ENCODE measurements at places on chromosomes 2 and 18.

GRCh38 chr2:181444654-181445053, 12.5 kb upstream of the ITGA4 start:
- DNase-seq: no peak

GRCh38 chr2:234994438-234995321, 42.9 kb downstream of the SH3BP4 start:
- DNase-seq: no peak

DNA sequence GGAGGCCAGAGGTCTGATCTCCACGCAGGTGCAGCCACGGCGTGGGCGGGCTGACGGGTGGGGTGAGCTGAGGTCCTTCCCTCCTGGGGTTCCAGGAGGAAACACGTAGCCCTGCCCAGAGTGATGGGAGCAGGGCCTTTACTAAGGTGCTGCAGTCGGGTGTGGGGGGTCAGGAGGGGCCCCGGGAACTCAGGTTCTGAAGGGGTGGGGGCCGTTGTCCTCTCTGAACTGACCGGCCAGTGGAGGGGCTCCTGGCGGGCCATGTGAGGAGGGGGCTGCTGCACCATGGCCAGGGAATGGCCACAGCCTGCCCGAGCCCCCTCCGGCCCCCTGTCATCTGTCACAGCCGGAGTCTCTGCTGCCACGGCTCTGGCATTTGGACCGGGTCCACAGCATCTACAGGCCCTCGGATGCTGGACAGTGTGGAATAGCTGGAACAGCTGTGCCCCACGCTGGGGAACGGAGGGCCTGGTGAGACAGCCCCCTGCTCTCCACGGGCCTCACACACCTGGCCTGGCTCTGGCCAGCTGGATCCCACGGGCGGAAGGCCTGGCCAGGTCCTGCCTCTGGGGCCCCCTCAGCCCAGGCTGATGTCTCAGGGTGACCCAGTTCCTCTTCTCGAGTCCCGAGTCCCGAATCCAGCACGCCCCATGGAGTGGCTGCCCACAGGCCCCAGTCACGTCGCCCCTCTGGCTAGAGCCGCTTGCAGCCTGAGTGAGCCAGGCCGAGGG, 145.6 kb upstream of the GPC1 start:
- DNase-seq: no peak

GRCh38 chr2:238726670-238727584, 121.0 kb upstream of the TWIST2 start:
- no peak for DNase-seq

- no peak for DNase-seq
These were observed 153.2 kb downstream of the HDAC4 start for GRCh38 chr2:239247401-239248245.

- DNase-seq: peak; percentile 44
These were observed 52.6 kb downstream of the KCNIP3 start for GRCh38 chr2:95349568-95350322.

DNA sequence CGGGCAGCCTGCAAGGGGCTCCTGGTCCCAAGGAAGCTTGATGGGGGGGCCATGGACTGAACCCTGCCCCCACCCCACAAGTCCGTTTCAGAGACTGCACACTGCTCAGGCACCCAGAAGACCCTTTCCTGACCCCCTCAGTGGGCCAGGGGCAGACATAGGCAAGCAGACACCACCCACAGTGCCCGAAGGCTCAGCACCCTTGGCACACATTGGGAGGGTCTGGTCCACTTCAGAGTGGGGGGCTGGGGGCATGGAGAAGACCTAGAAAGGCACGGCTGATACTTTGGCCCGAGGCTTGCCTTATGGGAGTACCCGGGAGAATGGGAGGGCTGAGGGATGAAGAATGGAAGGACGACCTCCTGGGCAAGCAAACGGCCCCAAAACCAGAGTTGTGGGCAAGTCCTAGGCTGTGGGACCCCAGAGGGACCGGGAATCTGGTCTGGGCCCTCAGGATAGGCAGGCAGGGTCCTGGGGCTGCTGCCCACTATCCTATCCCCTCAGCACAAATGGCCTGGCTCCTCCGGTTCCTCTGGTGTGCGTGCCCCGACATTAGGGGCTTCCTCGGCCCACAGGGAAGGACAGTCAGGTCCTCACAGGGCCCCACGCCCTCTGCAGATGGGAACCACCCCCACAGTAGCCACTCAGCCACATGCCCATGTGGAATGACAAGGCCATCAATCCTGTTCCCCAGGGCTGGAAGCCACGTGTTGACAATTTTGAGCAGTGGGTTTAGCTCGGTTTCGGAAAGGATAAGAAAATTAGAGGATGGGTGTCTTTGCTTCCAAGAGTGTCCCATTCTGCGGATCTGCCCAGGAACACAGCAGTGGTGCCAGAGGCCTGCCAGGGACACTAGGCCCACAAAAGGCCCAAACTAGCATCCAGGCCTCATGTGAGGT, 15.0 kb upstream of the GPC1 start:
- peak; percentile 28 for DNase-seq

DNA sequence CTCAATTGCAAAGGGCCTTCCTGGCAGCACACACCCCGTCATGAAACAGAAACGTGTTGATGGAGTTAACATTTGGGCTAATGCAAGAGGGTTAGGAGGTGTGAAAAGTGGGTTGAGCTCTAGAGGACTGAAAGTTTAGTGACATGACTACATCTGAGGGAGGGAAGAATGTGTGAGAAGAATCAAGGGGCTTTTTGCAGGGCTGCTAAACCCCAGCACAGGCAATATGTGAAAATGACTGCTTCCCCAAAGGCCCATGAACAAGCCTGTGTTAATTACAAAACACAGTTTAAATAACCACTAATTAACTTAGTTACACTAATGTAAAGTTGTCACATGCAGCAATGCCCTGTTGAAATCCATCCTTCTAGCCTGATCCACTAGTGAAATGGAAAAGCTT, 63.4 kb upstream of the PEX13 start:
- peak; percentile 86 for DNase-seq

Data from natural killer cell treated with Interleukin-12 subunit alpha and Interleukin-12 subunit beta and Interleukin-15 and Interleukin-18, amount 100 ng/mL, for 72 hours (primary cell).